ENCODE measurements at places on chromosomes 3 and 15. TPM values are rescaled to one million over a fixed set of nuclear protein-coding genes. Genes with fewer than 3 reads are reported as not detected.

- DNase-seq = no peak
These were observed 116.3 kb downstream of the MAGI1 start for GRCh38 chr3:65922441-65922840.

- DNase-seq = no peak
These were observed 538.6 kb downstream of the NR2F2 start for GRCh38 chr15:96869122-96869521.

- DNase-seq = no peak
These were observed 577.9 kb upstream of the EPHA6 start for GRCh38 chr3:96236522-96236921.

GRCh38 chr3:130738241-130738640 is 8.4 kb downstream of the PIK3R4 start:
- no peak for DNase-seq

DNA sequence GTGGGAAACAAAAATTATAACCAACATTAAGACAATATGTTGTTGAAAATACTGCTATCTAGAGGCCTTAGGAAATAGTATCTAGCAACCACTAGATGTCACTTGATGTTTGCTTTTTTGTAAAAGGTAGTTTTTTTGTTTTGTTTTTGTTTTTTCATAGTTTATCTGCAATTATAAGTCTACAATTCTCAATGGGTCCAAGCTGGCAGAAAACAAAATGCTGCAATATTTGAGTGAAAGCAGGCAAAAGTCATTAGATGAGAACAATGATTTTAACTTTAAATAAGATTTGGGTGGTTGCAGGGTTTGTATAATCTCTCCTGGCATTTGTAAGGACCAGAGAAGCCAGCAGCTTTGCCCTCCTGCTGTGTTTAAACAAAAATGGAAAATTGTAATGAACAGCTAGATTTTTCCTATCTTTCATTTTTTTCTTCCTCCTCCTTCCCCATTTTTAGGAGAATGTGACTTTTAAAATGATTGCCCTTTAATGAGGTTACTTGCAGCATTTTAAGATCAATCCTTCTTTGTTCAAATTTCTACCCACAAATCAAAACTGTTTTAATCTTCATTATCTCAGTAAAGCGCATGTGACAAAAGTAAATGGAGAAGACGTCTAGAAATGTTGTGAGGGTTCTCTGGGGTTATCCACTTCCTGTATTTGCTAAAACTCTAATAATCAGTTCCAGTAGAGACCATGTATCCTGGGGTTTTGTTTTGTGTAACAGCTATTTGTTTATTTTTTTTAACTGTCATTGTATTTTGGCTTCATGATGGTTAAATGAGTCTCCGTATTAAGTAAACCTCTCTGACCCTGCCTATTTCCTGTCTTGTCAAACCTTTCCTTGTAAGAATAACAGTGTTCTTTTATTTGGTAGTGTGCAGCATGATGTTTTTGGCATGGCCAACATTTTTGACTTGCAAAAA is 27.3 kb downstream of the DUT start:
- no peak for DNase-seq

DNA sequence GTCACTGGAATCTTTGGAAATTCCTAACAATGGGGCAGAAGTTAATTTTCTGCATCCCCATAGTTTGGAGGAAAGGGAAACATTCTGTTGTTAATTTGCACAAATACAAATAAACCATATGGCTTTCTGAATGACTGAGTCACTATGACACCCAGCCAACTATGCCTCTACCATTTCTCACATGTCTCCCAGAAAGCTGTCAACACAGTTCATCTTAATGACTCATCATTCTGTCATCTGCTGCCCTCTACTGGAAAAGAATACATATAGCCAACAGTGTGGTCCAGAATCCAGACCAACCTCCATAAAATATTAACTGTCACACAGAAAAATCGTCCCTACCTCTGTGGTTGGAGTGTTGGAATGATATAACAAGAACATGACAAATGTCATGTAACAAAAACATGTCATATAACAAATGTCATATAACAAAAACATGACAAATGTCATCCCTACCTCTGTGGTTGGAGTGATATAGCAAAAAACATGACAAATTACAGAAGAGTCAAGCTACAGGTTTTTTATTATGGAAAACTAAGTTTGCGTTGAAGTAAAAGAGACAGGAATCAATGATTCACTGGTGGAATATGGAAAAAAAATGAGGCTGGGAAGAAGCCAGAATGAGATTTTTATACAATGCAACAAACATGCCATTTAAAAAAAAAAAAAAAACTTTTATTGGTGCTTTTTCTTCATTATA is 47.7 kb upstream of the GYG1 start:
- DNase-seq = no peak

DNA sequence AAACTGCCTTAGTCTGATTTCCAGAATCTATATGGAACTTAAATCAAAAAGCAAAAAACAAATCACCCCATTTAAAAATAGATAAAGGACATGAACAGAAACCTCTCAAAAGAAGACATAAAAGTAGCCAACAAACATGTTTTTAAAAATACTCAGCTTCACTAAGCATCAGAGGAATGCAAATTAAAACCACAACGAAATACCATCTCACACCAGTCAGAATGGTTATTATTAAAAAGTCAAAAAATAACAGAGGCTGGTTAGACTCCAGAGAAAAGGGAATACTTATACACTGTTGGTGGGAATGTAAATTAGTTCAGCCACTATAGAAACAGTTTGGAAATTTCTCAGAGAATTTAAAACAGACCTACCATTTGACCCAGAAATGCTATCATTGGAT is 367.9 kb downstream of the ZIC4 start:
- no peak for DNase-seq

Gene ZMAT3
- total RNA-seq = 9.1 TPM

Gene PTPRG
- total RNA-seq = 90.0 TPM

Gene C3orf49
- total RNA-seq = not detected

Gene SEMA3G
- 200 TPM for total RNA-seq

Gene TNIK
- total RNA-seq = 6.8 TPM

Gene TRH
- total RNA-seq = 0.65 TPM
